Hair follicle dermal papilla cell (primary cell): ENCODE measurements at places on chromosomes 12 and 14. TPM values are rescaled to one million over a fixed set of nuclear protein-coding genes. Genes with fewer than 3 reads are reported as not detected.

The FSCB gene
- not detected in 2 replicates for total RNA-seq

The SMOC1 gene
- 0.24 and 1.8 TPM in 2 replicates for total RNA-seq

The KRT1 gene
- not detected in 2 replicates for total RNA-seq

The PTGER2 gene
- total RNA-seq = 0.97 and 1.1 TPM in 2 replicates

The TMEM229B gene
- total RNA-seq = 1.6 and 1.8 TPM in 2 replicates
